ENCODE measurements at places on chromosomes 16 and 17. TPM values are rescaled to one million over a fixed set of nuclear protein-coding genes. Genes with fewer than 3 reads are reported as not detected.

The GAS2L2 gene
- total RNA-seq: 0.27 TPM

The KRTAP4-5 gene
- total RNA-seq: not detected

The ARMC7 gene
- 6.4 TPM for total RNA-seq

The SSTR5 gene
- total RNA-seq: 14.7 TPM

The CEP20 gene
- total RNA-seq: 32.0 TPM

The DCTPP1 gene
- 35.2 TPM for total RNA-seq

The GSG1L2 gene
- total RNA-seq: not detected

The GSPT1 gene
- total RNA-seq: 91.4 TPM

The BRIP1 gene
- total RNA-seq: 0.24 TPM

The AGRP gene
- total RNA-seq: not detected

The ASIC2 gene
- total RNA-seq: not detected

The ADAMTS18 gene
- not detected for total RNA-seq

The TBC1D3K gene
- total RNA-seq: not detected

The AATK gene
- 10.1 TPM for total RNA-seq

The SCARF1 gene
- total RNA-seq: 12.4 TPM

The BCAR1 gene
- 76.7 TPM for total RNA-seq

The SLC6A2 gene
- not detected for total RNA-seq

The SNX11 gene
- 10.5 TPM for total RNA-seq

The SLFN14 gene
- not detected for total RNA-seq

The RAMP2 gene
- 41.3 TPM for total RNA-seq

The OR1F1 gene
- total RNA-seq: not detected

The GNG13 gene
- not detected for total RNA-seq

The CCDC102A gene
- total RNA-seq: 10.9 TPM

The PIMREG gene
- total RNA-seq: 0.60 TPM

The GPR139 gene
- total RNA-seq: not detected

The PGS1 gene
- 16.7 TPM for total RNA-seq

The CD300H gene
- not detected for total RNA-seq

The CCL5 gene
- total RNA-seq: 1.7 TPM

The SRCIN1 gene
- total RNA-seq: 1.4 TPM
